ENCODE measurements at places on chromosomes 13 and 19. TPM values are rescaled to one million over a fixed set of nuclear protein-coding genes. Genes with fewer than 3 reads are reported as not detected.

Gene CEACAM7
- not detected for total RNA-seq

Gene MBD3L2
- total RNA-seq = not detected

Gene RAVER1
- 18.1 TPM for total RNA-seq

Gene VSTM2B
- not detected for total RNA-seq

Gene NXNL1
- not detected for total RNA-seq

Gene BRSK1
- total RNA-seq = 10.2 TPM

Gene GGACT
- total RNA-seq = 5.8 TPM

Gene PLPPR3
- total RNA-seq = 2.1 TPM

Gene GIPC3
- 0.32 TPM for total RNA-seq

Gene ZNF837
- total RNA-seq = 4.5 TPM

Gene HOMER3
- 139 TPM for total RNA-seq

Gene IGSF23
- total RNA-seq = not detected

Gene TIMM29
- total RNA-seq = 23.3 TPM

Gene APC2
- total RNA-seq = 0.16 TPM

Gene RHPN2
- 11.2 TPM for total RNA-seq

Gene PSG6
- total RNA-seq = not detected

Gene NLRP11
- total RNA-seq = not detected

Gene TBCB
- total RNA-seq = 176 TPM

Gene ZNF544
- 64.2 TPM for total RNA-seq

Gene ZNF560
- under 0.01 TPM for total RNA-seq

Gene DNAAF3
- 8.8 TPM for total RNA-seq

Gene SIGLEC14
- not detected for total RNA-seq

Gene PLVAP
- 3.6 TPM for total RNA-seq

Gene ZNF415
- total RNA-seq = 1.5 TPM

Gene C1QTNF9B
- not detected for total RNA-seq

Gene KASH5
- not detected for total RNA-seq

Gene SLC27A5
- 12.8 TPM for total RNA-seq

Gene RNF17
- 0.32 TPM for total RNA-seq

Gene SLC8A2
- total RNA-seq = 0.32 TPM

Gene ZNF699
- 1.3 TPM for total RNA-seq

Gene OR10H4
- not detected for total RNA-seq

Gene ATP4B
- not detected for total RNA-seq

Gene ZDHHC20
- 71.9 TPM for total RNA-seq

Gene ZNF850
- 2.8 TPM for total RNA-seq

Gene WDFY2
- 2.5 TPM for total RNA-seq

Gene TNFSF11
- total RNA-seq = not detected

Gene FUZ
- 12.2 TPM for total RNA-seq

Gene AMH
- not detected for total RNA-seq

Gene SELENOV
- total RNA-seq = not detected

Gene ZNF585A
- 10.0 TPM for total RNA-seq

Gene IGFL4
- total RNA-seq = not detected

Gene ADGRE1
- total RNA-seq = not detected

Gene LILRB1
- not detected for total RNA-seq

Gene NCAN
- not detected for total RNA-seq

Gene USHBP1
- total RNA-seq = 0.36 TPM

Gene KIR3DL1
- not detected for total RNA-seq

Gene RAB11B
- 22.6 TPM for total RNA-seq

Gene HCN2
- total RNA-seq = 4.2 TPM

Gene IER2
- 162 TPM for total RNA-seq
